ENCODE measurements at places on chromosomes 11 and 22.
A peak's percentile ranks its signal among the peaks of the same experiment; 100 is the strongest.

DNA sequence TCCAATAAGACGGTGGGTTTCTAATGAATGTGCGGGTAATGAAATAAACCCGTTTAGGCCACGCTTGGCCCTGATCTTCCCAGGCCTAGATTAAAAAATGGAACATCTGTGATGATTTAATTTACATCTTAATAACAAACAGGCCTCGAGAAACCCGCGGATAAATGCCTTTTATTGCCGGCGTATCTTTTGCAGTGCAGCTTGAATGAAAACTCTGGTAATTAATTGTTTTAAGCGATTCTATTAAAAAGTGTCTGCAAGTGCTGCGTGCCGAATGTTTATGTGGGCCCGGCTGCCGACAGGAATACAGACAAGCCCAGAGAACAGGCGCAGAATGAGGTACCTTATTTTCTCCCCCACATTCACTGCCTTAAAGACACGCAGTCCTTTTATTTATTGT lies 420.7 kb downstream of the MN1 start:
- DNase-seq = no peak

DNA sequence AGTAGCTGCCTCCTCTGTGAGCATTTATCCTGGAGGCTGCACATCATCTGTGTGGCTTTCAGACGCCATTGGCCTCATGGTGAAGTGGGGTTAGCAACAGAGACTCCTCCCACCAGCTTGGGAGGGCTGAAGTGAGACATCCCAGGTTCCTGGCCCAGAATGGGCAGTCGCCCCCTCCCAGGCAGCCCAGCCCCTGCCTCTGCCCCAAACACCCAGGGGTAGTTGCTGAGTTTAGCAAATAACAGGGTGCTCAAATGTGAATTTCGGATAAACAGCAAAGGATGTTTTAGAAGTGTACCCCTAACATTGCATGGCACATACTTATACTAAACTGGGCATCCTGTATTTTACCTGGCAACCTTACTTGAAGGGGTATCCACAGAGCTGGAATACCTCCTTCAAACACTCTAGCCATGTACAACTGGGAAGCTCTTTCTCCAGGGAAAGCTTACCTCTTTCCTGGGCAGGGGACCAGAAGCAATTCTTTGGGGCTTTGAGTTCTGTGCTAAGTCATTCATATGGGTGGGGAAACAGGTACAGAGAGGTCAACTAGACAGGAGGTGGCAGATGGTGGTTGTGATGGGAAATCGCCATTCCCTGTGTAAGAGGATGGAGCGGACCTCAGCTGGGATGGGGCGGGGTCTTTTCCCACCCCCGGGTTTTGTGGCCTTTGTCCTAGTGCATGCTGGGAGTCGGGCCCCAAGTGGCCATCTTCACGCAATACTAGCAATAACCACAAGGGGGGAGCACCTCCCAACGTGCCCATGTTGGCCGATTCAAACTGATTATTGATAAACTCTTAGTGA lies 19.3 kb downstream of the MTFP1 start:
- peak; percentile 78 for DNase-seq

DNA sequence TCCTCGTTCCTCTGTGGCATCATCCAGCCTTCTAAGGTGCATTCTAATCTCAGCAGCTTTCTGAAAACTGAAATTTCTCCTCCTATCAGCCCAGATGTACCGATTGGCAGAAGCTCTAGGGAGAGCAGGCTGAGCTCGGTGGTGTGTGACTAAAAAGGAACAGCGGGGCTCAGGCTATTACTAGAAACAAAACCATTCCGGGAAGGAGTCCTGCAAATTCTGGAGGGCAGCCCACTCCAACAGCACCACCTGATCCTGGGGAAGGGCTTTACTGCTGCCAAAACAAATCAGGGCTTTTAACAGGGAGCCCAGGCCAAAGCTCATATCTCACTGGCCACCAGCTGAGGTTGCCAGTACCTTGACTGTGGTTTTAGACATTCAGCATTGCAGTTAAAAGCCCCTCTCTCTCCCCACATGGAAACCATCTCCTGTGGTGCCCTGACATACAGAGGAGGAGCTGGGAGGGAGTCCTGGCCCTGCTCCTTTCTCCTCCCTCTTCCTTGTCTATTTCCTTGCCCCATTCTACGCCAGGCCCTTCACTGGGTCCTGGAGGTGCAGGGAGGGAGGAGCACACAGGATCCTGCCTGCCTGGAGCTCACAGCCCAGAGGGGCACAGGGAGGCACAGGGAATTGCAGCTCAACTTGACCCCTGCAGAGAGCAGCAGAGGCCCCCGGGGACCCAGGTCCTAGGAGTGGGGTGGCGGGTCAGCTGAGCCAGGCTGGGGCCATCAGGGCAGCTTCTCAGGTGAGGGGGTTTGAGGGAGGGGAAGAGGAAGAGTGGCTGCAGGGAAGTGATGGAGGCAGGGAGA lies 889 bp downstream of the PLAAT4 start:
- peak; percentile 58 for DNase-seq

GRCh38 chr22:27995801-27996528 lies 76.9 kb upstream of the PITPNB start:
- DNase-seq = no peak

- DNase-seq = no peak
Measured at GRCh38 chr11:16558494-16558893, 180.0 kb upstream of the C11orf58 start.

- DNase-seq = no peak
Measured at GRCh38 chr11:83611031-83611430, 324.9 kb upstream of the CCDC90B start.

GRCh38 chr22:46650078-46650810 lies 30.1 kb downstream of the GRAMD4 start:
- DNase-seq = no peak

- DNase-seq = no peak
Measured at GRCh38 chr11:75797116-75797515, 17.9 kb upstream of the UVRAG start.

- DNase-seq = no peak
Measured at GRCh38 chr11:95496901-95497300, 265.9 kb upstream of the SESN3 start.

DNA sequence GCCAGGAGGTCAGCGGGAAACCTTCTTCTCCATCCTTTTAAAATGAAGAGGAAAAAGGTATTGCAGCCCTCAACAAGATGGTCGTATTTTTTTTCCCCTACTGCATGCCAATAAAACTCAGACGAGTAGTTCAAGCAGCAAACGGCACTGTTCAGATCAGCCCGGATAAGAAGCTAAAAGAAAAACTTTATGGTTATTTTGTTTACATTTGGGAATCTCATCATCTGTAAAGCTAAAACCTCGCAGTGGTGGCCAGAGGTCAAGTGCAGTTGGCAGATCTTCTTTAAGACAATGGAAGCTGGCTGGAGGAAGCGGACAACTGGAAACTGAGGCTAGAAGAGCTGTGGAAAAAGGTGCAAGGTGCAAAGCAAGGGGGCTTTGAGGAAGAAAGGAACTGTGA lies 31.0 kb upstream of the CHRM4 start:
- DNase-seq = no peak

DNA sequence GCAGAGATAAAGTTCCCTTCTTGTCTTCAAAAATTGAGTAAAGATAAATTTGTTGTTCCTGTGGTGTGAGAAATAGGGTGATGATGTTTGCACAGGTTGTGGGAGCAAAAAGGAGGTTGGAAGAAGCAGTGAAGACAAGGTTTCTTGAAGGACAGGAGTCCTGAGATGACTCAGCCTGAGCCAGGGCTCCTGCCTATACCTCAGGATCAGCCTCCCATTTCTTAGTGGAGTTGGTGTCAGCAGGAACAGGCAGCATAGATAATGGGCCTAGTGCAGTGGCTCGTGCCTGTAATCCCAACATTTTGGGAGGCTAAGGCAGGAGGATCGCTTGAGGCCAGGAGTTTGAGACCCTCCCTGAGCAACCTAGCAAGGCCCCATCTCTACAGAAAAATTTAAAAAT lies 28.7 kb downstream of the EIF4G2 start:
- no peak for DNase-seq

- no peak for DNase-seq
Measured at GRCh38 chr11:77448269-77448668, 25.6 kb downstream of the PAK1 start.

All from activated CD4-positive, alpha-beta memory T cell treated with anti-CD3 and anti-CD28 coated beads for 36 hours (primary cell).